ENCODE measurements at places on chromosomes 13 and 19.

DNA sequence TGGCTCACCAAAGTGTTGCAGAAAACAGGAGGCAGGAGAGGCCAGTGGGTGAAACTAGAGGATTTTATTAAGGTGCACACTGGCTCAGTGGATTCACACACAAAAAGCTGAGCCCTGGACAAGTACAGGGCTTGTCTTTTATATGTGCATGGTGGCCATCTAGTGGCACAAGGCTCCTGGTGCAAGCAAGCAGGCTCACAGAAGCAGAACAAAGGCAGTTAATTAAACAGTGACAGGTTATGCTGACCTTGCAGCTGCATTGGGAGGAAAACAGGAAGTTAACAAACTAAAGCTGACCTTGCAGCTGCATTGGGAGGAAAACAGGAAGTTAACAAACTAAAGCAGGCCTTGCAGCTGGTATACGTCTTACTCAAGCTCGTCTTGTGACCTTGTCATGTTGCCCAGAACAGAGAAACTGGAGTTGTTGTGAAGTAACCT lies 65.3 kb upstream of the ZNF681 start:
- DNase-seq = peak; percentile 2

GRCh38 chr19:18415178-18415867 lies 3.9 kb upstream of the SSBP4 start:
- no peak for DNase-seq

- DNase-seq = no peak
Observed at GRCh38 chr13:108451121-108451520, 178.3 kb upstream of the MYO16 start.

DNA sequence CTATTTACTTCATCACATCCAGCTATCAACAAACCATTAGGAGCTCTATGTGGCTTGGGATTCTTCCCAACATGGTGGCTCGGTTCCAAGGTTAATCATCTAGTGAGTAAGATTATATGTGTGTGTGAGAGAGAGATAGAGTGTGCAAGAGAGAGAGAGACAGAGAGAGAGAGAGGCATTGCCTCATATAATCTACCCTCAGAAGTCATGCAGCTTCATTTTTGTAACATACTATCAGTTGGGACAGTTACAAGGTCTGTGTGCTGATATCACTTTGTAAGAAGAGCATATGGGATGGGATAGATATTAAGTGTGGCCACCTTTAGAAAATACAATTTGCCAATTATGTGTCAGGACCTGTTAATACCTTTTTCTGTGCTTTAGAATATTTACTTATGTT lies 104.1 kb downstream of the NDFIP2 start:
- no peak for DNase-seq

DNA sequence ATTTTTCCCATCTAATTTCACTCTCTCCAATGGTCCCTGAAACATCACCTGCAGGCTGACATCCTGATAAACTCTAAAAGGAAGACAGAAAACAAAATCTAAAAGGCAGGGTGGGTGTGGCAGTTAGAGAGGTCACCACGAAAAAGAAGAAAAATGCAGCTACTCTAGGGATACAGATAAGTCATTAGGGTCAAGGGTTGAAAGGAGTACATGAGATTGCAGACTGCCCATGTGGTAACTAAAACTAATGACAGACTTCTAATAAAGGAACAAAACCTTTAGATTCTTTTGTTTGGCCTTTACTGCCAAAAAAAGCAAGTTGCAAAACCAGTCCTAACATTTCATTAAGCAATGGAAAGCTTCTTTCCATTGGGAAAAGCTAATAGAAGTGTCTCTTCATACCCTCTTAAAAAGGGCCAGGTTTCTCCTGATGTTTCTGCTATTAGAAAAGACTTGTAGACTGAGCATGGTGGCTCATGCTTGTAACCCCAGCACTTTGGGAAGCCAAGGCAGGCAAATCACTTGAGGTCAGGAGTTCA lies 31.0 kb downstream of the THSD1 start:
- DNase-seq = no peak

- no peak for DNase-seq
Observed at GRCh38 chr13:48532256-48532505, 699 bp downstream of the RCBTB2 start.

Measured in mesenchymal stem cell (in vitro differentiated cells and primary cell).